Activated CD4-positive, alpha-beta T cell treated with anti-CD3 and anti-CD28 coated beads, Interleukin-2, amount 50 U/mL, for 16 hours (primary cell): ENCODE measurements at places on chromosomes 16 and 17.

DNA sequence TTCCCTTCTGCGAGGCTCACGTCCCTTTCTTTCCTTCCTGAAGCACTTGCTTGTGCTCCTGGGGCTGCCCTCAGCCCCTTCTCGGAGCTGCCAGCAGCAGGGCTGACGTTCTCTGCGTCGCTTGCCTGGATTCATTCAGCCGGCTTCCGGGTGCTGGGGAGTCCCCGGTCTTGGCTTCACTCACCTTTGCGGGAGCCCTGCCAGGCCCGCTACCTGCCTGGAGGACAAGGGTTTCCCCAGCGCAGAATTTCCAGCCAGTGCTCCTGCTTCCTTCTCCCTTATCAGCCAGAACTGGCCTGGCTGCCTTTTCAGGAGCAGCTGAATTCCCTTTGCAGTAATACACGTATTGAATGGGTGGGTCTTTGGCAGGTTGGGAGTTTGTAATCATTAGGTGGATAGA lies 22.1 kb upstream of the IL17C start:
- DNase-seq, result no peak

DNA sequence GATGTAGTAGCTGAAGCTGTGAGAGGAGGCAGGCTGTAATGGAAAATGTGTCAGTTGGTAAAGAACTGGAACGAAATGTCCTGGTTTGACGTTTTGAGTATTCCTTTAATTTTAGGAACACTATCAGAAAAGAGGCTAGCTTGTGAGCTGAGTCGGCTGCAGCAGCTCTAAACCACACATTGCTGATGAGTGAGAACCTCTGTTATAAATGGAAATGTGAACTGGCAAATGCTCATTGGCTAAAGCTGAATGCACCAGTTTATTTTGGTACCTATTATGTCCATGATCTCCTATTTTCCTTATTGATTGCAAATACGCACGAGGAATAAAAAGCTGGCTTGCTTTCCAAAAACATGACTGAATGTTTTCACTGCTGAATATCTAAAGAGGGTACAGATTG lies 11.0 kb upstream of the WIPI1 start:
- no peak for DNase-seq

GRCh38 chr17:14310605-14311004 lies 9.7 kb downstream of the HS3ST3B1 start:
- DNase-seq, result no peak

GRCh38 chr17:75605790-75606189 lies 18.2 kb downstream of the MYO15B start:
- no peak for DNase-seq

DNA sequence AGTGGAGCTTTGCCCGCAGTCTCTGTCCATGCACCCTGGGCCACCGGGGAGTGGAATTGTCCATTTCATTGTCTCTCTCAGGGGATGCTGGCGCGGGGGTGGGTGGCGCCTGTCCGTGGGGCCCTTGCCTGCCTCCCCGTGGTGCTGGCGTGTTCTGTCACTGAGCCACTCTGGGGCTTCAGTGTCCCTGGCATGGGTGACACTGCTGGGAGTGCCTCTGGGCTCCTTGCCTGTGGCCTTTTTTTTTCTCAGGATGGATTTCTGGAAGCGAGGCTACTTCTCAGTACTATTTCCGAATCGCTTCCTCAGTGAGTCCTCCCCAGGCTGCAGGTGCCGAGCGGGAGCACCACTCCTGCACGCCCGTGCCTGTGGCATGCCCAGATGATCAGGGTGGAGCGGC lies 55.0 kb downstream of the PDPK1 start:
- no peak for DNase-seq

GRCh38 chr17:46817151-46817900 lies 1.2 kb downstream of the WNT3 start:
- no peak for DNase-seq

GRCh38 chr17:2379489-2380225 lies 21.2 kb downstream of the MNT start:
- DNase-seq, result no peak

DNA sequence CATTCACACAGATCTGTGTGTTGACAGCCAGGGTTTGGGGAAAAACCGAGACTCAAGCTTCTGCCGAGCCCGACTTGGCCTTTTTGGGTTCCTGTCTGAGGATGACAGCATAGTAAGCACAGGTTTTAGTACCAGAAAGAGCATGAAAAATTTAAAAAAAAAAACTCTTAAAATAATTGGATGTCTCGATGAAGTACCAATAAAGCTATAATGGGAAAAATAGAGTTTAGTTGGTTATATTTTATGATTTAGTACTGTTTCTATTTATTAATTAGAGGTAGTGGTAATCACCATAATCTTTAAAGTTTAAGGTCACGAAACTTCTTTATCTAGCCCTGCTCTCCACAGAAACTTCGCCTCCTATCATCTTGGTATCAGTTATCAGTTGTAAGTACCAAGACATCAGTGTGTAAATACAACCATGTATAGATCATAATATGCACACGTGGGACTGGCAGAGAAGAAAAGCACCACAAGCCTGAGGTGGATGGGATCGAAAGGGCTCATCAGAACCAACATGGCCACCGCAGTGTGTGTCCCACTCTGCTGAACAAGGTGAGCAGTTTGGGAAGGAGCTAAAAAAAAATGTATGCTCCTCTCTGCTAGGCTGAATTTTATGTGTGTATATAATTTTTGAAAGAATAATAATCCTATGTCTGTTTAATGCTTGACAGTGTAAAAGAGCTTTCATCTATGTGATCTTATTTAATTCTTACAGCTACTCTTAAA lies 14.4 kb upstream of the EEF2K start:
- peak; percentile 39 for DNase-seq

GRCh38 chr17:6704470-6705052 lies 8.6 kb downstream of the SLC13A5 start:
- no peak for DNase-seq

DNA sequence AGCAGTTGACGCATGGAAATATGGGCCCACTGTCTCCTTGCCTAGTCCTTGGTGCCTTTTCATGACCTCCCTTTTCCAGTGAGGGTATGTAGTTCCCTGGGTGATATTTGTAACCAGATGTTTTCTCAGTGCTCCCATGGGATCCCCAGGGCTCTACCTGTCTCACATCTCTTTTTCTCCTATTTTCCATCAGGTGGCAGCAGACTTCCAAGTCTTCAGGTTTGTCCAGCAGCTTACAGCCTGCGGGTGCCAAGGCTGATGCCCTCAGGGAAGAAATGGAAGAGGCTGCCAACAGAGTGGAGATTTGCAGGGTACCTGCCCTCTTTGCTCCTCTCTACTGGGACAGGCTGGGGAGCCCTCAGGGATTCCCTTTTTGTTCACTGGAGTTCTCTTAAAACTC lies 89.1 kb downstream of the ELAC2 start:
- DNase-seq, result no peak

DNA sequence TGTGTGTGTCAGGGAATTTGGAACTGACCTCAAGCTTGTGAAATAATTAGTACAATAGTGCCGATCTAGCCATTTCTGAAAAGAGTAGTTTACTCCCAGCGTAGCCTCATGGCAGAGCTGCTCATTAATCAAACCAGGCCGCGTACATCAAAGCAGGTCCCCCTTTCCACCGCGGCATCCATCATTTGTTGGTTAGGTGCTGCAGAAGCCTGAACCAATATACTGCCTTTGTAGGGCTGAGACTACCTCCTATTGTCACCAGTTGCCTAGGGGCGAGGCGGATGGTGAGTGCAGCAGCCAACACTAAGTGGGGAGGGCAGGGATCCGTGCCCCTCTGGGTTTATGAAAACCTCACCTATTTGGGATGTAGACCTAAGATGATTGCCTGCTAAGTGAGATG lies 264.1 kb downstream of the TMEM114 start:
- DNase-seq, result no peak
